ENCODE measurements at places on chromosomes 7 and 10. TPM values are rescaled to one million over a fixed set of nuclear protein-coding genes. Genes with fewer than 3 reads are reported as not detected.

The VCL gene
- 22.3 TPM for total RNA-seq

The PIK3CG gene
- total RNA-seq: 2.6 TPM

The CALML3 gene
- total RNA-seq: not detected

DNA sequence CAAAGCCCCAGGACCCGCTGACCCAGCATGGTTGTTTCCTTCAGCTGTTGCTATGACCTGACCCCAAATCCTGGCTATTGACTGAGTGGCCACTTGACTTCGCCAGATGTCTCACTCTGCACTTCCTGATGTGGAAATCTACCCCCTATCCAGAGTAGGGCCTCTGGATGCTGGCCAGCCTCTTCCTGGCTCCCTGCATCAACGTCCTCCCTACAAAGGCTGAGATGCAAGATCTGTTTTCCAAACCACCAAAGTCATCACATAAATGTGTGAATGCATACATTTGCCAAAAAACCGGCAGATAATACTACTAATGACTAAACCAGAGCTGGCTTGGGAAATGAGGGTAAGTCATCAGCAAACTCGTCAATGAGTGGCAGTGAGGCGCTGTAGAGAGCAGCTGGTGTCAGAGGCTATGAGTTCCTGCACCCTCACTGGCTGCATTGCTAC, 70.4 kb downstream of the PYROXD2 start:
- no peak for DNase-seq

DNA sequence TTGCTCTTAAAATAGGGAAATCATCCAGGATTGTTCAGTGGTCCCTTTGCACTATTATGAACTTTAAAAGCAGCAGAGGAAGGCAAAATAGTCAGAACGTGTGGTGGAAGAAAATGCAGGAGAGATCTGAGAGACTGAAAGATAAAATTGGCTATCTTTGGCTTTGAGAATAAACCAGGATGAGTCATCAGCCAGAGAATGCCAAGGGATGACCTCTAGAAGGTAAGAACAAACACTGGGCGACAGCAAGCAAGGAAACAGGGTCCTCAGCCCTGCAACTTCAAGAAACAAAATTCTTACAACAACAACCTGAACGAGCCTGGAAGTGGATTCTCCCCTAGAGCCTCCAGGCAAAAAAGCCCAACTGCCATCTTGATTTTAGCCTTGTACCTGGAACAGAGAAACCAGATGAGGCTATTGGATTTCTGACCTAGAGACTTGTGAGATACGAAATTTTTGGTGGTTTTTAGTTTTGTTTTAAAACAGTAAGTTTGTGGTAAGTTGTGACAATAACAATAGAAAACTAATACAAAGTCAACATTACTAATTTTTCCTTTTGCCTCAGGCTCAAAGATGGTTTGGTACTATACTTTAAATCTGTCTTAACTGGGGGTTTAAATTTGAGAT, 130.2 kb upstream of the CNTNAP2 start:
- DNase-seq: no peak

The NUPR2 gene
- 1.5 TPM for total RNA-seq

The RPA3 gene
- 14.0 TPM for total RNA-seq

DNA sequence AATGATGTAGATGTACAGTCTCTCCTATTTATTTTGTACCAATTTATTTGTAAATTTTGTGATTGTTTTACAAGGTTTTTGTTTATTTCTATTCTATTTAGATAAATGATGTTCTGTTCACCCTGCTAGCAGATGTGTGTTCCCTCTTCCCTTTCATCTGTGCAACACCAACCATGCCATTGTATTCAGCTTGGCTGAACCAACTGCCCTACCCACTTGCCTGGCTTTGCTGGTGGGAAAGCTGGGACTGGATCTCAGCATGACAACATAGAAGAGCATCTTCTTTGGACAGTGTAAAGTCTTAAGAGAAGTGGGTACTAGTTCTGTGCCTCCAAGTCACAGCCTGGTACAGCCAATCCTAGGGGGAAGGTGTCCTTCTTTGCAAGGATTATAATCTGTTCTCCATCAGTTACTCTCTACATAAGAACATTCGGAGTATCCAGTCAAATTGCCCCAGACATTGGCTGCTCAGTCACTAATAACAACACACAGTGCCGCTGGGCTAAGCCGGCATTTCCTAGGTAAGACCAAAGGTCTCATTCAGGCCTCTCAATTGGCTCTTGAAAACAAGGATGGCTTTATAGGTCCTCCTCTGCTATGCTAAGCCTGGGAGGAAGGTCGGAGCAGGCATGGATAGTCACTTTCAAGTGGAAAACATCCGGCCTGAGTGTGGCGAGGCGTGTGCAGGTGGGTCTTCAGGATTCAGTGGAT, 109.7 kb downstream of the NT5C2 start:
- no peak for DNase-seq

The PLAC9 gene
- 2.6 TPM for total RNA-seq

The ZNF804B gene
- 2.0 TPM for total RNA-seq

DNA sequence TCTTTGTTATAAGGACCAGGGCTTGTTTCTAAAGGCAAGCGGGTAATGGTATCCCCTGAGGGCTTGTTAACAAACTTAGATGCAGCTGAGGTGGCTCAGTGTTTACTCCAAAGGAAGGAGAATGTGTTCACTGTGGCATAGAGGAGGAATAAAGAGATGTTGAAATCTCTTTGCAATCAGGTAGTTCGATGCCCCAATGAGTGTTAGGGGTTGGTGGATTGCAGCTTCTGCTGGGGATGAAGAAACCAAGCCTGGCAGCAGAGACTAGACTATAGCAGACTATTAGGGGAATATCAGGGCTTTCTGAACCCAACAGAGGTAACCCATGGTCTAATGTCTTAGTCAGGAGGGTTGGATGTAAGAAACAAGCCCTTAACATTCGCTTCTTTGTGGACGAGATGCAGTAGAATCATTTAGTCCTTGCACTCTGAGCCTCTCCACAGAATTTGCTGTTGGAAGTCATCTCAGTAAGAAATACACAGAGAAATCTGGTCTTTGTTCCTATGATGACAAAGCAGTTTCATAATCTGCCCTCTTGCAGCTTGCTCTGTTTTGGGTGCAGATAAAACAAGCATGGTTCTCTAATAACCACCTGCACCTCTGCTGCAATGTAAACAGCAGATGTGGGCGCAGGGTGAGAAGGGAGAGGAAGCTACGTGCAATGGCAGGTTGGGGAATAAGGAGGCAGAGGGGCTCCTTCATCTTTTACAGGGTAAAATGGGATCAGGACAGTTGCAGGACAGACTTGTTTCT, 108.6 kb downstream of the NRF1 start:
- no peak for DNase-seq

DNA sequence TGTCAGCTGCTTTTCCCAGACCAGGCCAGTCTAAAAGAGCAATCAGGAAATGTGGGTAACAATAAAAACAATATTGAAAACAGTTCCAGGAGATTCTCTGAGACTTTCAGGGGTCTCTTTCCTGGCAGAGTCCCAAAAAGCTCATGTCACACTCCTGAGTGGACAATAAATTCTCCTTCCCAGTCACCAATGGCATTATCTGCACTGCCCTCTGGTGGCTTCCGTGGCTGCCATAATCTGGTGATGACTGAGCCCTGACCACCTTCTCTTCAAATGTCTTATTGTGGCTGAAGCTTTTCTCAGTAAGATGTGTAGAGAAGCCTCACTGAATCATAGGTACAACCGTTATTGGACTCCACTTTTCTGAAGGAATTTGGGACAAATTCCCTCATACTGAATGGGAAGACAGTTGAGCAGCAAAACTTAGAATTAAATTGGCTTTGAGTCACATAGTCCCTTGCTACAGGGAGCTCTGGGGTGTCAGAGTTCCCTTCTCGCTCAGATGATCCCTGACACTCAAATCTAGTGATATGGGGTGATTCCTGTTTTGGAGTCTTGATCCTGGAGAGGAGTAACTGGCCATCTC, 24.4 kb upstream of the ASAH2 start:
- peak; percentile 48 for DNase-seq

- DNase-seq: no peak
These were observed 317.7 kb upstream of the SEMA3C start for GRCh38 chr7:81236560-81236959.

- DNase-seq: no peak
These were observed 98.0 kb downstream of the NPY start for GRCh38 chr7:24381894-24382505.

- no peak for DNase-seq
These were observed 527.1 kb downstream of the TYW1 start for GRCh38 chr7:67523713-67524112.

- no peak for DNase-seq
These were observed 5.1 kb upstream of the BAZ1B start for GRCh38 chr7:73526896-73527821.

- no peak for DNase-seq
These were observed 317.8 kb upstream of the MTPN start for GRCh38 chr7:136294977-136295376.

- DNase-seq: no peak
These were observed 202.6 kb upstream of the CTBP2 start for GRCh38 chr10:125362950-125363349.

DNA sequence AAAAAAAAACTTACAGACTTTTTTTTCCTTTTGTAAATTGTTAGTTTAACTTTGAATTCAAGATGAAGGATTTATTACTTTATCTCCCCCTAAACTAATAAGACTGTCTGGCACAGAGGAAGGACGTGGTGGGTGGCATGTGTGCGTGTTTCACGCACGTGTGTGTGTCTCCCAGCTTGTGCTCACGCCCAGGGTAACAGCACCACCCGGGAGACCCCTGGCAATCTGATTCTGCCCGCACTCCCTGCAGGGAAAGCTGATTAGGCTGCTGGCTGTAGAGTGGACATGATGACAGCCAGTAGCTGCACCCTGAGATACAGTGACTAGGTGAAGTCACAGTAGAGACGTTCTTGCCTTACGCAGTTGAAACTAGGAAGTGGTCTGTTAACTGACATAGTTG, 25.3 kb downstream of the WIPI2 start:
- peak; percentile 12 for DNase-seq

GRCh38 chr7:143373255-143373794, 7.8 kb upstream of the ZYX start:
- no peak for DNase-seq

GRCh38 chr7:2404714-2405119, 1.3 kb downstream of the CHST12 start:
- no peak for DNase-seq

The RET gene
- 10.2 TPM for total RNA-seq

The PLAU gene
- total RNA-seq: 1.6 TPM

The AGMO gene
- 1.5 TPM for total RNA-seq

DNA sequence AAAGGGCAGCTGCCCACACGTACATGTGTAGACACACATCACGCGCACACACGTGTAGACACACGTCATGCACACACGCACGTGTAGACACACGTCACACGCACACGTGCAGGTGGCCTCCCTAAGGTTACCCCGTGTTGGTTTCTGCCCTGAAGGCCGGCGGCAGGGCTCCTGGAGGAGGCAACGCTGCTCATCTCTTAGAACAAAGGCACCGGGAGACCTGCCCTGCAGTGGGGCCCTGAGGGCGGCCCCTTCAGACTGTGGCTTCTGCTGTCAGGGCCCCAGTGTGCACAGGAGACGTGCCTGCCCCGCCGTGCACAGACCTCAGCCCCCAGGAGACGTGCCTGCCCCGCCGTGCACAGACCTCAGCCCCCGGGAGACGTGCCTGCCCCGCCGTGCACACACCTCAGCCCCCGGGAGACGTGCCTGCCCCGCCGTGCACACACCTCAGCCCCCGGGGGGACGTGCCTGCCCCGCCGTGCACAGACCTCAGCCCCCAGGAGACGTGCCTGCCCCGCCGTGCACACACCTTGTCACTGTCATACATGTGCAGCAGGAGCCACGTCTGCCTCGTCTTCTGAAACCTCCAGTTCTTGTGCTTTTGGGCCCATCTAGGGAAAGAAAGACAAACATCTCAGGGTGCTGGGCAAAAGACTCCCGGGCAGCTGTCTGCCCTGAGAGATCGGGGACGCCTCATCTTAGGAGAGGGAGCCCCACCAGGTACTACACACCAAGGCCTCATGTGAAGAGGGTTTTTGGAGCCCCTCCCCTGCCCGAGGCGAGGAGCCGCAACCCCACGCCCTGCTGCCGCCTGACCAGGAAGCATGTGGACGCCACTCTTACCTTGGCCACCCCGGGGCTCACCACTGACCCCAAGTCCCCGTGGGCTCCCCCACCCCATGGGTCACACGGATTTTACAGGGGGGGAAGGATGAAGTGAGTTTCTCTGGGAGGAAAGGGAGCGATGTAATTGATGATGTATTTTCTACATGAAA, 17.3 kb downstream of the CYP2W1 start:
- no peak for DNase-seq

- no peak for DNase-seq
These were observed 241.0 kb upstream of the PRSS1 start for GRCh38 chr7:142508251-142508650.

GRCh38 chr7:81623251-81623855, 146.5 kb downstream of the HGF start:
- DNase-seq: no peak

DNA sequence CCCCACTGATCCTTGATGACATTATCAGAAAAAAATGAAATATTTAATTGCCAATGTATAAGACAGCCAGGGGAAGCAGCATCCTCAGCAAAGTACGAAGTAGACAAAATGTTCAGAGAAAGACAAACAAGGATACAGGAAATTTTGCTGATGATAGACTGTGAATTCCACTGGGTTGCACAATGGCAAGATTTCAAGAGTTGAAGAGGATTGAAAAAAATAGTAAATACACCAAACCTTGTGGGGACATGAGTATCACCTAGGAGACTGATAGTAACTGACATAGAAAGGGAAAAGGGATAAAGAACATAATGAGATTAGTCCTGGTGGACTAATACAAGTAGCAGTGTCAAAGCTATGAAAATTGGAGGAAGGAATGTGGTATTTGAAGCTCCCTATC, 16.5 kb downstream of the CNOT4 start:
- no peak for DNase-seq

The ARL5B gene
- total RNA-seq: 13.3 TPM

- DNase-seq: no peak
These were observed 1.1 kb upstream of the MACC1 start for GRCh38 chr7:20218279-20218678.

The FRMD4A gene
- 96.1 TPM for total RNA-seq

GRCh38 chr7:128358233-128358632, 3.3 kb downstream of the PRRT4 start:
- DNase-seq: no peak

GRCh38 chr7:95549818-95550529, 46.3 kb downstream of the PDK4 start:
- DNase-seq: peak; percentile 63

- no peak for DNase-seq
These were observed 83.5 kb downstream of the PRR15 start for GRCh38 chr7:29647020-29647654.

The PSAP gene
- total RNA-seq: 1,578 TPM
